ENCODE measurements at places on chromosomes 11 and 22. TPM values are rescaled to one million over a fixed set of nuclear protein-coding genes. Genes with fewer than 3 reads are reported as not detected.

The CHRM1 gene
- total RNA-seq: not detected

The STX3 gene
- 11.3 TPM for total RNA-seq

The CWC15 gene
- total RNA-seq: 32.1 TPM

The PYGM gene
- total RNA-seq: 0.54 TPM

The APOBEC3F gene
- total RNA-seq: 1.9 TPM

The NNMT gene
- total RNA-seq: 3.6 TPM

The OR56A1 gene
- not detected for total RNA-seq

The CELSR1 gene
- total RNA-seq: 7.0 TPM

The UFD1 gene
- 56.8 TPM for total RNA-seq

- no peak for DNase-seq
These were observed 12.7 kb downstream of the MRGPRF start for GRCh38 chr11:69000391-69000790.

DNA sequence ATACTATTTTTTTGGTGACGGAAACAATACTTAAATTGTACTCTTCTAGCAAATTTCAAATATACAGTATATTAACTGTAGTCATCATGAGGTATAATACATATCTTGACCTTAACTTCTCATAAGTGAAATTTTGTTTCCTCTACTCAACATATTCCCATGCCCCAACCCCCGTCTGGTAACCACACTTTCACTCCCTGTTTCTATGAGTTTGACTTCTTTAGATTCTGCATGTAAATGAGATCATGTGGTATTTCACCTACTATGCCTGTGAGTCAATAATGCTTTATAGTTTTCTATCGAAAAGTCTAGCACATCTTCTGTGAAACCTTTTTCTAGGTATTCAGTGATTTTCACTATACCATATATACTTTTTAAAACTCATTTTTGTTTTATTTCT is 663.2 kb downstream of the CNTN5 start:
- no peak for DNase-seq

DNA sequence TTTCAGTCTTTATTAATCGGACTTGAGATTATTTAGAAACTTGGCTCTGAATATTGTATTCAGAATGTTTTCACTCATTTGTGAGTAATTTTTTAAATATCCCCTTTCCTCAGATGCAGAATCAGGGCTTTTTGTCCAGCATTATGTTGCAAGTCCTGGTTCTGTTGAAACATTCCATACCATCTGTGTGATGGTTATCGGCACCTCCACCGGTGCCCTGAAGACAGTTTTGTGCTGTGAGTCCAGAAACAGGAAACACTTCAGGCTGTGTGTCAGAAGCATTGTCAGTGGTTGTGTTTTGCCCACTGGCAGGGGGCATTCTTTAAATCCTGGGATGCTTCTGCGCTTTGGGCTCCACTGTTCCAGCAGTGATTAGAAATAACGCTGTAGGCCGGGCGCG is 20.4 kb downstream of the CDPF1 start:
- no peak for DNase-seq

GRCh38 chr11:116263019-116263418 is 509.8 kb downstream of the BUD13 start:
- no peak for DNase-seq

GRCh38 chr22:31613286-31613903 is 48.6 kb downstream of the PISD start:
- DNase-seq: no peak

DNA sequence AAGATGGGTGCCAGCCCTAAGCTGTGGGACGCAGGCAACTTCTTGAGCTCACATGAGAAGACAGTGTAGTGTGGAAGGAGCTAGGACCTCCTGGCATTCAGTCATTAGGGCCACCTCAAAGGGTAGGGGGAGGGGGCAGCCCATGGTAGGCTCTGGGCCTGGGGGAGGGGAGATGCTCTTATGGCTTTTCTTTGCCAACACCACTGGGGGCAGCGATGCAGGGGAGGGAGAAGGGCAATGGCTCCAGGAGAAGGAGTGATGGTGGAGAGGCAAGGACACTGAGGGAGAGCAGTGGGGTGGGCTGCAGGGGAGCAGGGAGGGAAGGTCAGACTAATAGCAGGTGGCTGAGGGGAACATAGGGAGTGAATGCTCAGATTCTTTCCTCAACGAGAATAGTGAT is 63.3 kb upstream of the SUSD2 start:
- no peak for DNase-seq

GRCh38 chr11:43689167-43689566 is 8.6 kb downstream of the HSD17B12 start:
- DNase-seq: no peak

GRCh38 chr11:11095831-11096723 is 238.2 kb upstream of the ZBED5 start:
- DNase-seq: no peak

DNA sequence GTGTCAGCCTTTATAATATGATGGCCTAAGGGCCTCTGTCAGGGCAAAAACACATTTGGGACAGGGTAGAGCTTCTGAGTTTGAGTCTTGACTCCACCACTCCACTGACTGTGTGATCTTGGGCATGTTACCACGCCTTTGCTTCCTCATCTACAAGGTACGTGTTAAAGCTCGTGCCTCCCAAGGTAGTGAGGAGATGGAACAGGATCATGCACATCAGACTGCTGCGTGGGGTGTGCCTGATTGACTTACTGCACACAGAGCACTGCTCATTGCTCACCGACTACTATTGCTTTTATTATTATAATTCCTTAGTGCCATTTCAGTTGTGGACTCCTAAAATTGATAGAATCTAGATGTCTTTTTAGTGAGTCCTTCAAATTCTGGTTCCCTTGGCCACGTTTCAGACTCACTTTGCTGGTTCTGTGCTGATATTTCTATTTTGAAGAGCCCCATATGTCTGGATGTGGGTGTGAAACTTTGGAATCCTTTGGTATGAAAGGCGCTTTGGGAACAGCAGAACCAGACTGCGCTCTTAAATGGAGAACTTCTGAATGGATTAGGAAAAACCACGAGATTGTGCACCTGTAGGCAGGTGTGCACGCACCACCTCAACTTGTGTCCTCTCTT is 44.1 kb upstream of the RAB1B start:
- DNase-seq: no peak

GRCh38 chr11:112477152-112477551 is 216.5 kb upstream of the PLET1 start:
- no peak for DNase-seq

- DNase-seq: no peak
These were observed 19.3 kb upstream of the ARAP1 start for GRCh38 chr11:72771507-72771906.

- DNase-seq: no peak
These were observed 4.6 kb downstream of the BID start for GRCh38 chr22:17769716-17770082.

DNA sequence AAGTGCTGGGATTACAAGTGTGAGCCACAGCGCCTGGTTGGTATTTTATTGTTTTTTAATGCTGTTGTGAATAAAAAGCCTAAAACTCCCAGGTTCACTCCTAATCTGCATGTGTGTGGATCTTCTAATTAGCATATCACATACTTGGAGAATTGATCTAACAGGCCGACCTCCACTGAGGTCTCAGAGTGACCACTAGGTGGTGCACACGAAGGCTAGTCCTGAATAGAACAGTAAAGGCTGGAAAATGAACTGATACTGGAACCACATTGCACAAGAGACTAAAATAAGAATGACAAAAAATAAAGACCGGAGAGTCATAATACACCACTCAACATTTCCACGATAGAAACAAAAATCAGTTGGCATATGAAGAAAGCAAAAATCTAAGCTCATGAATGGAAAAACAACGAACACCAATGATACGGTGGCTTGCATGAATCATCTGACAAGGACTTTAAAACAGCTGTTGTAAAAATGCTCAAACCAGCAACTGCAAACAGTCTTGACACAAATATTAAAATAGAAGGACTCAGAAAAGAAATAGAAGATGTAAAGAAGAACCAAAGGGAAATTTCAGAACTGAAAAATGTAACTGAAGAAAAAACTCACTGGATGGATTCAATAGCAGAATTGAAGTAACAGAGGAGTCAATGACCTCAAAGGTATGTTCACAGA is 19.2 kb downstream of the PIM3 start:
- DNase-seq: peak; percentile 30

GRCh38 chr22:44108806-44109385 is 71.8 kb upstream of the PARVG start:
- DNase-seq: no peak

GRCh38 chr22:20138868-20139267 is 7.3 kb downstream of the ZDHHC8 start:
- DNase-seq: no peak

DNA sequence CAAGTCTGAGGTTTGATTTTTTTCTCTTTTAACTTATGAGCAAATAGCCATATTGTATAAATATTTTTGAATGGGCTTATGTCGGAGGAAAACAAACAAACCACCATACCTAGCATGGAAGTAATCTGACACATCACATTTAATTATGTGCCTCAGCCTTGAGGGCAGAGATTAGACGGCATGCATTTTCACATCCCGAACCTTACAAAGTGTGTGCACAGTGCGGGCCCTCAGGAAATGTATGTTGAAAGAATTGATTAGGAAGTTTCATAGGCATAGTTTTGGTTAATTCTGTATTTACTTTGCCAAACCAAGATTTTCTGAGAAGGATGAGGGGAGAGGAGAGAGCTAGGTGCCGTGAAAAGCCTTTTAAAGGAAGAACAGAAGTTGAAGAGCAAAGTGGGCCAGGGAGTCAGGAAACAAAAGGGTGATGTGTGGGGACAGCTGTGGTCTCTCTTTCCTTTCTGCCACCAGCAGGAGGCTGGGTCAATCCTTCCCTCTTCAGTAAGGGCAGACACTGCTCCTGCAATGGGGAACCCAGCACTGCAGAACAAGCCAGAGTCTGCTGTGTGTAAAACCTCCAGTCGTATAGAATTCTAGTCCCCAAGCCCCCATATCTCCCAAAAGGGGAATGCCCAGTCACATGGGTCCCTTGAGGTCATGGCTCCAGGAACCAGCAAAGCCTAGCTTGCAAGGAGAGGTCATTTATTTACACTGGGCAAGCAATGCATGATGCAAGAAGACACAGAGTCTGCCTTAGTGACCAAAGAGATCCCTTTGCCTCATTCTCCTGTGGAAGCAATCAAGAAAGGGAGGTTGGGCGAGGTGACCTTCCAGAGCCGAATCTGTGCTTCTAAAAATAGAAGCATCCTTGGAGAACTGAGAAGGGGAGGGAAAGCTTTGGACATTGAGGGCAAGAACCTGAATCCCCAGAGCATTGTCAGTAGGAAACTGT is 71.1 kb upstream of the OLFML1 start:
- no peak for DNase-seq

DNA sequence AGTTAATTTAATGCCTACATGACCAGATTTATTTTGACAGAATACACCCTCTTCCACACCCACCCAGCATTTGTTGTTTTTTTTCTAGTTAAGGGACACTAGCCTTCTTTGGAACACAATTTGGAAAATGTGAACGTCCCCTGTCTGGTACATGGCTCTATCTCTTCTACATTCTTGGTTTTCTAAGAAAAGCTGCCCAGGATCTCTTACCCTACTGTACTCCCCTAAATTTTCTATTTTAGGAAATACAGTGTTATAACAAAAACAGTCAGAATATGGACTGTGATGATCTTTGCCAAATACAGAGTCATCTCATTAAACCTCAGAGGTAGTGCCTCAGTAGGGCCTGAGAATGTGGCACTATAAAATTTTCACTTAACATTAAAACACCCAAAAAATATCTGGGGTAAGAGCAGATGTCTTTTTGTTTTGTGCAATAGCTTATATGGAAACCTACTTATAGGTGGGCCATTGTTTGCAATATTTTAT is 93.1 kb upstream of the SPON1 start:
- DNase-seq: no peak

DNA sequence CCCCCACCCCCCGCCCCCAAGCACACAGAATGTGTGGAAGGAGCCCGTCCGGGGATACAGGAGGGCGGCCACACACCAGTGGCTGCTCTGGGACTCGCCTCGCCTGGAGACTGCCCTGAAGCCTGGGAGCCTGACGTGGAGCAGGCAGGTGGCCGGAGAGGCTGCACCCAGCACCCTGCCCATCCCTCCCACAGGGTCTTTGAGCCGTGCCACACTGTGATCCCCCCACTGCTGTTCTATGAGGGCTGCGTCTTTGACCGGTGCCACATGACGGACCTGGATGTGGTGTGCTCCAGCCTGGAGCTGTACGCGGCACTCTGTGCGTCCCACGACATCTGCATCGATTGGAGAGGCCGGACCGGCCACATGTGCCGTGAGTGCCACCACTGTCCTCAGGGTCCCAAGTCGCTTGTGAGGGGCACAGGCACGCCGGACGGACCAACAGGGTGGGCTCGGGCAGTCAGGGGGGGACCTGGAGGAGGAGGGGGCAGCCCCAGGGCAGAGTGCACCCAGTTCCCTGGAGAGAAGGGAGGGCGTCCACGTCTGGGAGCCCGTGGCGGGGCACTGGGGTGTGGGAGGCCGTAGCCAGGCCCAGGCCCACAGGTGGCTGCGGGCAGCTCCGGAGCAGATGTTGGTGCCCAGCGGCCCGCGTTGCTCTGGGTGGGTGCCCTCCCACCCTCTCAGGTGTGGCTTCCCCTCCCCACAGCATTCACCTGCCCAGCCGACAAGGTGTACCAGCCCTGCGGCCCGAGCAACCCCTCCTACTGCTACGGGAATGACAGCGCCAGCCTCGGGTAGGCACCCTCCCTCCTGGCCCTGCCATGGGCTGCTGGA is 27.0 kb upstream of the MUC5B start:
- DNase-seq: no peak

- DNase-seq: no peak
These were observed 7.3 kb downstream of the SHISAL1 start for GRCh38 chr22:44305455-44305854.

- no peak for DNase-seq
These were observed 67.1 kb downstream of the NAV2 start for GRCh38 chr11:19779740-19780139.

GRCh38 chr22:48896766-48897644 is 930.7 kb downstream of the BRD1 start:
- no peak for DNase-seq

DNA sequence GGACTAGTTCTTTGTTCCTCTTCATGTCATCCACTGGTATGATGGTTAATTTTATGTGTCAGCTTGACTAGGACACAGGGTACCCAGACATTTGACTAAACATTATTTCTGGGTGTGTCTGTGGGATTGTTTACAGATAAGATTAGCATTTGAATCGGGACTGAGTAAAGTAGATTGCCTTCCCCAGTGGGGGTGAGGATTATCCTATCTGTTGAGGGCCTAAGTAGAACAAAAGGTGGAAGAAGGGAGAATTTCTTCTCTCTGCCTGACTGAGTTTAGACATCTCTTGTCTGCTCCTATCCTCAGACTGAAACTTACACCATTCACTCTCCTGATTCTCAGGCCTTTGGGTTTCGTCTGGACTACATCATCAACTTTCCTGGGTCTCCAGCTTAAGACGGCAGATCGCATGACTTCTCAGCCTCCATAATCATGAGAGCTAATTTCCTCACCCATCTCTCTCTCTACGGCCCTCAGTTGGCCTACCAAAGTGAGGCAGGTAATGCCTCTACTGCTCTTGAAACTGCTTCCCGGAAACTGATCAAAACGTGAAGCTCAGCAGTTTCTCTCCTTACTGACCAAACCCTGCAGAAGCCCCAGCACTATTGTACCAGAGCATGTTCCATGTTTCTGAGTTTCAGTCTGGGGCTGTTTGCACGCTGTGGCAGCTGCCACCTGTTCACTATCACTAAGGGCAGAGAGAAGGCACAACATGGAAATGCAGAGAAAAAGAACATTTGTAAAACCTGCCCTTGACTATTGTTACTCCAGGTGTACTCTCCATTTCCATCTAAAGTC is 95.4 kb downstream of the NXPE2 start:
- DNase-seq: no peak
